ENCODE measurements at places on chromosomes 3 and 15. TPM values are rescaled to one million over a fixed set of nuclear protein-coding genes. Genes with fewer than 3 reads are reported as not detected.

Gene SERINC4
- 0.44 TPM for polyA plus RNA-seq

Gene CPLX3
- not detected for polyA plus RNA-seq

Gene ATP10A
- 2.4 TPM for polyA plus RNA-seq

Gene TBC1D21
- not detected for polyA plus RNA-seq

Gene FRG2C
- polyA plus RNA-seq, result not detected

Gene CLDN16
- not detected for polyA plus RNA-seq

Gene LSMEM2
- polyA plus RNA-seq, result not detected

Gene HRG
- not detected for polyA plus RNA-seq

Gene RETNLB
- polyA plus RNA-seq, result not detected

Gene FGF12
- polyA plus RNA-seq, result 0.79 TPM

Gene FOXL2
- polyA plus RNA-seq, result not detected

Gene ROPN1
- polyA plus RNA-seq, result not detected

Gene LRRC2
- polyA plus RNA-seq, result 6.9 TPM

Gene CLSTN2
- polyA plus RNA-seq, result 11.8 TPM

Gene AP4E1
- polyA plus RNA-seq, result 3.1 TPM

Gene SELENOK
- 42.2 TPM for polyA plus RNA-seq

Gene SCAMP5
- 49.1 TPM for polyA plus RNA-seq

Gene ANXA2
- polyA plus RNA-seq, result 269 TPM

Gene CLDN18
- 32.5 TPM for polyA plus RNA-seq

Gene PLSCR2
- polyA plus RNA-seq, result not detected

Gene IL17RE
- 6.7 TPM for polyA plus RNA-seq

Gene IFT80
- polyA plus RNA-seq, result 13.8 TPM

Gene ROPN1B
- polyA plus RNA-seq, result not detected

Gene AHSG
- polyA plus RNA-seq, result 0.06 TPM

Gene DZIP1L
- 3.4 TPM for polyA plus RNA-seq

Gene SAXO2
- polyA plus RNA-seq, result 1.0 TPM

Gene CAMK2N2
- not detected for polyA plus RNA-seq

Gene CYP8B1
- polyA plus RNA-seq, result 0.01 TPM

Gene SLC28A1
- 0.02 TPM for polyA plus RNA-seq
